NCI-H1092 (cell line): ENCODE measurements at places on chromosomes 1 and 21.

GRCh38 chr1:245432228-245432875, 277.6 kb downstream of the KIF26B start:
- no peak for DNase-seq

DNA sequence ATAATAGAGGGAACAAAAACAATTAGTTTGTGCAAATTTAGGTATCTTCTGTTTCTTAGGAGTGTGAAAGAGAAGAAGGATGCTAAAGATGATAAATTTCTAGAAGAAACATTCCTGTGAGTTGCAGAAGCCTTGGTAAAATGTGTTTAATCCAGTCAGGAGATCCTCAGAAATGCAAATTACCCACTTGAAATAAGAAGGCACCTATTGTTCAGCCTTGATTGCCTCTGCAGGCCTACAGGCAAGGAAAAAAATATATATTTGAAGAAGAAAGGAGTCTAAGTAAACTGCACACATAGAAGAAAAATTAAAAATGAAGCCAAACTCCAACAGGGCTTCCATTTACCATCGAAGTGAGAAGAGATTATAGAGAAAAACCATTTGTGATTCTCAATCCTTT, 51.0 kb upstream of the LHX8 start:
- no peak for DNase-seq

GRCh38 chr21:37695111-37695510, 221.1 kb downstream of the KCNJ6 start:
- no peak for DNase-seq

- DNase-seq: no peak
These were observed 16.1 kb upstream of the PCP4 start for GRCh38 chr21:39851002-39851618.
